ENCODE measurements at places on chromosomes 2 and 18.
A peak's percentile ranks its signal among the peaks of the same experiment; 100 is the strongest.

DNA sequence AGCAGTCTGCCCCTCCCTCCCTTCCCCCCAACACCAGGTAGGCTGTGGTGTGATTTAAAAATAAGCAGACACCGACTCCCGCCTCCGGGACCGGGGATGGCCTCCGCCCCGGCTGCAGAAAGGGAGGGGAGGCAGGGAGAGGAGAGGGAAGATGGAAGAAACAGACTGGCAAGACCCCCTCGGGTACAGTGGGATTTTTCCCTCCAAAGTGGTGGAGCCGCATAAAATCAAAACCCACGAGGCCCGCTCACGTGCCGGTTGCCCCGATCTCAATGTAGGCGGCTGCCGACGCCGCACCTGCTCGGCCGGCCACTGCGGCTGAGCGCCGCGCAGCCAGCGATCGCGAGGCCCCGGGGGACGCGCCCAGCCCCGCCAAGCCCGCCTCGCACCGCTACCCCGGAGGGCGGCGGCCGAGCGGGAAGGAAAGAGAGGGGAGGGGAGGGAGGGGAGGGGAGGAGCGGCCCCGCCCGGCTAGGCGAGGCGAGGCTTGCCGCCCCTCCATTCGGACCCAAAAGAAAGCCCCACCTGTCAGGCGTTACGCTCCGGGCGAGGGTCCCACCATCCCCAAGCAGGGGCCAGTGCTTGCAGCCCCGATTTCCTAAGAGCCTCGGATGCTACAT is 811 bp downstream of the ADD2 start:
- peak; percentile 32 for DNase-seq

DNA sequence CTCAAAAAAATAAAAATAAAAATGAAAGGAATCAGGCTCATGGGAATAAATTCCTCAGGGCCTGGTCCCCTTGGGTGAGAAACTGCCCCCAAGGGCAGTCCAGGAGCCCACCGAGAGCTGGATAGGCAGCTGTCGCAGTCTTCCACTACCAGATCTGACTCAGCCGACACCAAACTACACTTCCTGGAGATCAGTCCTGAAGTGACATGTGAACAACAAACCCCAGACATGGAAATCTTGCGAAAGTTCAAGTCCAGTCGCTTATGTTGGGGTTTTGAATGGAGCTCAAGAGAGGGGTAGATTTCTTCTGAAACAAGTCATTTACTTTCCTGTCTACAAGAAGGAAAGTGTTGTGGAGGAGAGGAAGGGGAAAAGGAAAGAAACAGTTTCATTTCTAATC is 12.9 kb downstream of the ADCY3 start:
- DNase-seq, result no peak

GRCh38 chr2:109288544-109289368 is 159.8 kb downstream of the SH3RF3 start:
- no peak for DNase-seq

DNA sequence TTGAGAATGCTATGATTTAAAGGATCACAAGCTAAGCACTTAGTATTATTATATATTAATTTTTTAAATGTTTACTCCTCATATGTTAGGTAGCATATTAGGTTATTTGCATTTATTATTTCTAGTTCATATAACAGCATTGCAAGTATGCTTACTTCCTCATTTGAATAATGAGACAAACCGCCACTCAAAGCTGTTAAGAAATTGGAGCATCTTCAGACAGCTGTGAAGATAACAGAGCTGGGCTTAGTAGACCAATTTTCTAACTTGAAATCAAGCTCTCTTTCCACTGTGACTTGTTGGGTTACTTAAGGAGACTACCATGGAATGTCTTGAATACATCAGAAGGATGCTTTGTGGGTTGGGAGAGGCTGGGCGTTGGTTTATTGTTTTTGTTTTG is 139.3 kb downstream of the ASXL3 start:
- DNase-seq, result no peak

DNA sequence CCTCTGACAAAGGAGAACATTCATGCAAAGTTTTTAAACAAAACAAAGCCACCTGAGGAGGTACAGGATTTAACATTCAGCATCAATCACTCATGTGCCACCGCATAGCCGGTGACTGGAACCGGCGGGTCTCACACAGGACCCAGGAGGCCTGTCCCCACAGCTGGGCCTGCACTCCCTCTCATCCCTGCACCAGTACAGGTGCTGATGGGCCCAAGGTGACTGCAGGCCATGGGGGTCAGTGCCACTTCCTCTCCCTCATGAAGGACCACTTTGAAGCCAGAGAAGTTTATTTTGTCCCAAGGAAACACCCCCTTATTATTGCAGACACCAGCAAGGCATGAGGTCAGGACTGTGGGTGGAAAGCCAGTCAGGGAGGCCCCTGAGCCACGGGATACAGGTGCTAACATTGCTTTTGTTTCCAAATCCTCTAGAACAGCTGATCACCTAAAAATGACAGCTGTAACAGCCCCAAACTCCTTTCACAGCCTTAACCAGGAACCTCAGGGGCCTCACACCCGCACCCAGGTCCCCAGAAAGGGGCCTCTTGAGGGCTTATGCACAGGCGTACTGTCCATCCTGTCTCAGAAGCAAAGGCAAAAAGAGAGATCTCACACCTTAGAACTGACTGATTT is 14.0 kb downstream of the PARD6G start:
- no peak for DNase-seq

- DNase-seq, result no peak
Observed at GRCh38 chr2:64738026-64738425, 84.3 kb upstream of the SERTAD2 start.

GRCh38 chr18:78797499-78797898 is 182.1 kb upstream of the SALL3 start:
- DNase-seq, result no peak

DNA sequence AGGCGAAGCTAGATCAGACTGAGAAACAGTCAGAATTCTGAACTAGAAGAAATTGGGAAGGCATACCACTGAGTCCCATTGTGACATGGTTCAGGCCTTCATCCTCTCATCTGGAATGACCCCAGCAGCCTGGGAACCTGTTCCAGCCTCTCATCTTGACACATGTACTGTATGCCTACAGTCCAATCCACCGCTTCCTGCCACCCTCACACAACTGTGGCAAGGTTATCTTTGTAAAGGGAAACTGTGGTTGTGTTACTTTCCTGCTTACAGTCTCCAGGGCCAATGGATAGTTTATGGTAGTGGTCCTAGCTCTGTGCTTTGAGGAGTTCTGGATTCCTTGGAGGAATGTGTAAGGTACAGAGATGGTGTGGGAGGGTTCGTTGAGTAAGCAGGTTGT is 296.9 kb upstream of the TRIB2 start:
- DNase-seq, result no peak

DNA sequence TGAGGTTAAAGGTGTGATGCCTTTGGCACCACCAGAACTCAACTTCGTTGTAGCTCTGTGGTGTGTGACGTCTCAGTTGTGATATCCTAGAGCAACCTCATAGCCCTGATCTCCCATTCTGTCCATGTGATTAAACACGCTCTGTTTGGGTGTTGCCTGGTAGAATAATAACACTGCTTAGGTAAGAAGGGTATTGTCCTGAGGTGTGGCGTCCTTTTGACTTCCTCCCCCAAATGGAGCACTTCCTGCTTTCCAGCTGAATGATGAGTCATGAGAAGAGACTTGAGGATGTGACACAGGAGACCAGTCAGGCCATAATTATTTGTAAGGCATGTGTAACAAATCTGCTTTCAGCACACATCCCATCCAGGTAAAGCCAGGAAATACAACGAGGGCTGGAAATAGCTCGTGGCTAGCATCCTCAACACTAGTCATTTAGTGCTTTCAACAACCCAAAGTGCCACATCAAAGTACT is 100.7 kb downstream of the RAPGEF4 start:
- DNase-seq, result no peak

GRCh38 chr2:176680916-176681516 is 411.8 kb downstream of the MTX2 start:
- no peak for DNase-seq

DNA sequence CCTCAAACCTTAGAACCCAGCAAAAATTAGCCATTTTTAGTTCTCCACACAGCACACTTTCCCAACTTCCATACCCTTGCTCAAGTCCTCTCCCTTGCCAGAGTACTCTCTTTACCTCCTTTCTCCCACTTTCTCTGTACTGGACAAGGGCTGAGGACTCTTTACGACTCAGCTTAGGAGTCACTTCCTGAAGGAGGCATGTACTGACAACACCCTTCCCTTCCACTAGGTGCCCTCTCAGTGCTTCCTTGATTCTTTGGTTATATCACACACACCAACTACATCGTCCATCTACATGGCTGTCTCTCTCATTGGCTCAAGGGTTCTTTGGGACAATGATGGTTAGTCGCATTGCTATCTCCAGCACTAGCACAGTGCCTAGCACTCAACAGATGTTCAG is 5.2 kb upstream of the C18orf63 start:
- no peak for DNase-seq

DNA sequence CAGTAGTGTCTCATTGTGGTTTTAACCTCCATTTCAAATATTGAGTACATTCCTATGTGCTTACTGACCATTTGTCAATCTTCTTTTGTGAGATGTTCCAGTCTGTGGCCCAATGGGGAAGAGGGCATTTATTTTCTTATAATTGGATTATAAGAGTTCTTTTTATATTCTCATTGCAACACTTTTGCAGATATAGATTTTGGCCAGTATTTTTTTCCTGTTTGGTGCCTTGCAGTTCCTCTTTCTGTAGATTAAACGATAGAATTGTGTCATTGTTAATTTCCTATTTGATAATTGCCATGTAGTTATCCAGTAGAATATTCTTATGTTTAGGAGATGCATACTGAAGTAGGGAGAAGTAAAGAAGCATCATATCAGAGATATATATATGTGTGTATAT is 56.4 kb upstream of the CYTIP start:
- no peak for DNase-seq

- no peak for DNase-seq
Observed at GRCh38 chr2:152339556-152340286, 4.7 kb downstream of the FMNL2 start.

GRCh38 chr2:189008555-189009262 is 34.5 kb downstream of the COL3A1 start:
- DNase-seq, result no peak

- no peak for DNase-seq
Observed at GRCh38 chr2:58543442-58543841, 302.3 kb upstream of the FANCL start.

DNA sequence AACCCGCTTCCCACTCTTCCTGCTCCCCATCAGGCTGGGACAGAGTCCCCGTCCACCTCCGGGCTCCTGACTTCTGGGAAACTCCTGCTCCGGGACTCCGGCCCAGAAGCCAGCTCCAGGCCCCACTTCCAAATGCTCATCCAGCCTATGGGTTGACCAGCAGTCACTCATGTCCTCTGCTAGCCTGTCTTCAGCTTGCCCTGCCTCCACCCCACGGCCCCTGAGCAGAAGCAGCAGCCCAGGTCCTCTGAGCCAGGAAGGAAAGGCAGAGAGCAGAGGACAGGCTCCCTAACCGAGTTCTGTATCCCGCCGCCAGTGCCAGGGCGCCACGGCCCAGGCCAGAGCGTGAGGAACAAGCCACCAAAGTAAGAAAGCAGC is 86.4 kb upstream of the ID2 start:
- DNase-seq, result no peak

DNA sequence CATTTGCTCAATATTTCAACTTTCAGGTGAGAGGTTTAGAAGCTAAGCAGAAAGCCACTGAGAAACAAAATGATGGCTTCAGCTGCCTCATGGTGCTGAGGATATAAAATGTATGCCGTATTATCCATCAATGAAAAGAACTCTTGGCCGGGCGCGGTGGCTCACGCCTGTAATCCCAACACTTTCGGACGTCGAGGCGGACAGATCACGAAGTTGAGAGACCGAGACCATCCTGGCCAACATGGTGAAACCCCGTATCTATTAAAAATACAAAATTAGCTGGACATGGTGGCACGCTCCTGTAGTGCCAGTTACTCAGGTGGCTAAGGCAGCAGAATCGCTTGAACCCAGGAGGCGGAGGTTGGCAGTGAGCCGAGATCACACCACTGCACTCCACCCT is 6.0 kb upstream of the SYT4 start:
- DNase-seq, result no peak

- no peak for DNase-seq
Observed at GRCh38 chr2:14602309-14602708, 30.2 kb upstream of the LRATD1 start.

DNA sequence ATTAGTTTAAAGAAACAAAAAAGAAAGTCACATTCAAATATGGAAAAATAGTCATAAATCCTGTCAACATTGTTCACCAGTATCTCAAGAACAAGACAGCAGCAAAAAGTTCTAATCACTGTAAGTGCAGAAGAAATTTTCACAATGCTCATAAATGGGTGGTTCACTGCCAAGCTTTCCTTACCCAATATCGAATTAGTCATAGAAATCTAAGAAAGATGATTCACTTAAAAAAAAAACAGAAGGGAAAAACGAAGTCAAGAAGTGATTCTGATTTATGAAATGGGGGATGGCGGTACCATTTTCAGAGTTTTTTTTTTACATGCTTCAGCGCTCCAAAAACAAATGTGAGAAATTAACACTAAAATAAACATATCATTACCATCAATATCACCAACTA is 156.7 kb downstream of the EXOC6B start:
- no peak for DNase-seq

DNA sequence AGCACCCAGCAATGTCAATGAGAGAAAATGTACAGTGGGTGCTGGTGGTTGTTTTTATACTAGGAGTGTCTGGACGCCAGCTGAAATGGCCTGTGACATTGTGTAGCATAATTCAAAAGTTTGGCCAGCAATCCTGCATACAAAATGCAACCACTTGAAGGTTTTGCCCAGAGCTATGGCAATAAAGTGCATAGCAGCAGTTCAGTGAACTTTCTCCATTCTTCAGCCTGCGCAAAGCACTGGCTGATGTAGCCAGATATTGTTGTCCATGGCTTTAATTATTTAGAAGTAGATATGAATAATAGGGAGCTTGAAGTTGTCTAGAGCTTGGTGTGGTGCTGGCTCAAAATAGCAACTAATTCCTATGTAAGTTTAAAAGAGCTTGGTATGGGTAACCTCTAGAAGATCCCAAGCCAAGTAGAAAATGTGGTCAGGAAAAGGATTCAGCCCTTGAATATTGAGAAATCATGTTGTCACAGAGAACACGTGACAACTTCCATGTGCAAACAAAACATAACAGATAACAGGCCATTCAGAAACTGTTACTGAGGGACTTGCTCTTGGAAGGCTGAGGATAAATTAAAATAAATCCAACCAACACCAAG is 33.3 kb upstream of the PGAP1 start:
- DNase-seq, result no peak

DNA sequence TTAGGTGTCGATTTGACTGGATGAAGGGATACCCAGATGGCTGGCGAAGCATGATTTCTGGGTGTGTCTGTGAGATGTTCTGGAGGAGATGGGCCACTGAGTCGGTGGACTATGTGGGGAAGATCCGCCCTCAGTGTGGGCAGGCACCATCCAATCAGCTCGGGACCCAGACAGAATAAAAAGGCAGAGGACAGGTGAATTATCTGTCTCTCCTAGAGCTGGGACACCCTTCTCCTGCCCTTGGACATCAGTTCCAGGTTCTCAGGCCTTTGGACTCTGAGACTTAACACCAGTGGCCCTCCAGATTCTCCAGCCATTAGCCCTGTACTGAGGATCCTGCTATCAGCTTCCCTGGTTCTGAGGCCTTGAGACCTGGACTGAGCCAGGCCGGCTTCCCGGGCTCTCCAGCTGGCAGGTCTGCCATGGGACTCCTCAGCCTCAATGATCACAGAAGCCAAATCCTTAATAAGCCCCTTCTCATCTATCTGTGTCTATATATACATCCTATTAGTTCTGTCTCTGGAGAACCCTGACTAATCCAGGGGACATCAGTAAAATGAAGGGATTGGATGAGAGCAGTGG is 11.7 kb downstream of the PROC start:
- DNase-seq, result no peak

Data from NCI-H774 (cell line).